ENCODE measurements at places on chromosomes 7 and 10. TPM values are rescaled to one million over a fixed set of nuclear protein-coding genes. Genes with fewer than 3 reads are reported as not detected.
A peak's percentile ranks its signal among the peaks of the same experiment; 100 is the strongest.

Gene NYAP1
- 1.6 TPM for polyA plus RNA-seq

Gene DENND11
- 26.8 TPM for polyA plus RNA-seq

Gene SGCE
- polyA plus RNA-seq, result 98.7 TPM

Gene TPK1
- polyA plus RNA-seq, result 8.3 TPM

Gene TSPAN12
- 180 TPM for polyA plus RNA-seq

Gene SCART1
- 3.6 TPM for polyA plus RNA-seq

Gene CPA5
- polyA plus RNA-seq, result 0.09 TPM

DNA sequence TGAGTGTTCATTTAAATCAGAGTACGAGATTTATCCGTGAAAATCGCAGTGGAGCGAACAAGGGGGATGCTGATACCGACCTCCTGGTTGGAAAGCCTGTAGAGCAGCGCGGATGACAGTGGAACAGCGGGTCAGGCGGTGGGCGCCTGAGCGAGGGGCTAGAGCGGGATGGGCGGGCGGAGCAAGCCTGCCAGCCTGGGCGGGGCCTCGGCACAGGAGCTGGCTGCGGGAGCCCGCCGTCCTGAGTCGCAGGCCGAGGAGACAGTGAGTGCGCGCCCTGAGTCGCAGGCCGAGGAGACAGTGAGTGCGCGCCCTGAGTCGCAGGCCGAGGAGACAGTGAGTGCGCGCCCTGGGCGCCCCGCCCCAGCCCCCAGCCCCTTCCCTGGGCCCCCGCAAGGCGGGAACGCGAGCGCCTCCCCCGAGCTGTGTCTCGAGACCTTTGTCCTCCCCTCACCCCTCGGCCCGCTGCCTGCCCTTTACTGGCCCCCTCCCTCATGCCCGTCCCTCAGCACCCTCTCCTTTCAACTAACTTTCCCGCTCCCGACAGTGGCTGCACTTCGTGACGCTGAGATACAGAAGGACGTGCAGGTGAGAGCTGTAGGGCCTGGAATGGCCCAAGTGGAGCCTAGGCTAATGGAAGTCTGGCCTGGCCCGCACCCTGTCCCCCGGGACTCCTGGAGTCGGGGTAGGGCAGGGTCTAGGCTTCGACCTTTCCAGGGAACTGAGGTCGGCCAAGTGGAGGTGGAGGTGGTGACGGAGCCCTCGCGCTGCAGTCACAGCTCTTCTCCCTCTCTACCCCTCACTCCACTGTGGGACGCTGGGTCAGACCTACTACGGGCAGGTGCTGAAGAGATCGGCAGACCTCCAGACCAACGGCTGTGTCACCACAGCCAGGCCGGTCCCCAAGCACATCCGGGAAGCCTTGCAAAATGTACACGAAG lies at the start of gene AS3MT:
TSS of gene AS3MT (plus strand) at position 213 of the 941 bp plus-strand sequence. CDS start at position 336, 123 bp downstream.
- DNase-seq, result no peak

GRCh38 chr7:24334012-24334411 lies 50.0 kb downstream of the NPY start:
- no peak for DNase-seq

GRCh38 chr10:32963096-32963495 lies 5.1 kb upstream of the ITGB1 start:
- no peak for DNase-seq

GRCh38 chr10:47299611-47300428 lies at the start of gene GDF10:
GDF10 (plus strand) TSS chr10:47300197; CDS start chr10:47300652, 455 bp downstream.
- no peak for DNase-seq

DNA sequence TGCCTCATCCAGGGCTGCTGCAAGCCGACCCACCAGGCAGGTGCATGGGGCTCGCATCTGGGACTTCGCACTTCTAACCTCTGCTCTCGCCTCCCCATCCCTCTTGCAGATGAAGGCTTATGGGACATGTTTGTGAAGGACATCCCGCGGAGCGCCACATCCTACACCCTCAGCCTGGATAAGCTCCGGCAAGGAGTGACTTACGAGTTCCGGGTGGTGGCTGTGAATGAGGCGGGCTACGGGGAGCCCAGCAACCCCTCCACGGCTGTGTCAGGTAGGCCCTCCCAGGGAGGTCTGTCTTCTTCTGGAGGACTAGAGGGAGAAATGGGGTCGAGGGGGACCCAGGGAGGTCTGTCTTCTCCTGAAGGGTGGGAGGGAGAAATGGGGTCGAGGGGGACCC lies 448.9 kb upstream of the FOXK1 start:
- DNase-seq, result no peak

GRCh38 chr7:24898691-24899090 lies 81.3 kb downstream of the OSBPL3 start:
- no peak for DNase-seq

- peak; percentile 9 for DNase-seq
These were observed 728 bp downstream of the CAV2 start for GRCh38 chr7:116500078-116500853.

GRCh38 chr7:105638902-105639495 lies 57.7 kb upstream of the EFCAB10 start:
- no peak for DNase-seq

DNA sequence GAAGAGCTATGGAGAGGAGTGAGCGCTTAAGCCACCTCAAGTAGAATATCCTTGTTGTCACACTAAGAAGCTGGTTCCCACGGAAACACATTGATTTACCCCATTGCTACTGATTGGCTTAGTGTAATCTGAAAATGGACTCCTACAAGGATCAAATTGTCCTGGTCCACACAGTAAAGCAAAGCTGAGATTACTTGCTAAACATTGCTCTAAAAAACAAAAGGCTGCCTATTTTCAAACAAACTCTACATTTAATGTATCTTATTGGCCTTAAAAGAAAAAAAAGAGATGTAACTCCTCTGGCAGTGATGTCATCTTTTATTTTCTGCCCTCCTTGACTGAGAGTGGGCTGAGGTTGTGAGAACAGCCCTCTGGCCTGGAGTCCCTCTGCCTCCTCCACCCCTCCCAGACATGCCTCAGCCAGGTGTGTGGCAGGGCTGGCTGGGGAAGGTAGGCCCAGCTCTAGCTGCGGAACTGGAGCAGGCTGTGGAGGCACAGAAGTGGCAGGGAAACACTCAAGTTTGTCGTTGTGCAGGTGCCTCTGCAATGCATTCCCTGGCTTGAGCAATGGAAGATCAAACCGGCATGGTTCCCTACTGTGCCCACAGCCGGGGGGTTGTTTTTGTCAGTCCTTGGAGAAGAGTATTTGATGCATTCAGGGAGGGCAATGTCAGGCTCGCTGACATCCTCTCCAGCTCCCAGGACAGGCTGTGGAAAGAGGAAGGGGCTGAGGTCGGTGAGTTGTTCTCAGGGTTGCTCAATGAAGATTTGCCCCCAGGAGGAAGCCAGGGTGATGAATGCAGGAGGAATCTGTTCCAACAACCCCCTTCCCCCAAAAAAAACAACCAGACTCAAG lies 9.1 kb downstream of the KLF6 start:
- DNase-seq, result no peak

GRCh38 chr10:121672733-121673132 lies 74.5 kb upstream of the FGFR2 start:
- no peak for DNase-seq

- DNase-seq, result no peak
These were observed 43.8 kb upstream of the CSTF2T start for GRCh38 chr10:51743146-51743545.

DNA sequence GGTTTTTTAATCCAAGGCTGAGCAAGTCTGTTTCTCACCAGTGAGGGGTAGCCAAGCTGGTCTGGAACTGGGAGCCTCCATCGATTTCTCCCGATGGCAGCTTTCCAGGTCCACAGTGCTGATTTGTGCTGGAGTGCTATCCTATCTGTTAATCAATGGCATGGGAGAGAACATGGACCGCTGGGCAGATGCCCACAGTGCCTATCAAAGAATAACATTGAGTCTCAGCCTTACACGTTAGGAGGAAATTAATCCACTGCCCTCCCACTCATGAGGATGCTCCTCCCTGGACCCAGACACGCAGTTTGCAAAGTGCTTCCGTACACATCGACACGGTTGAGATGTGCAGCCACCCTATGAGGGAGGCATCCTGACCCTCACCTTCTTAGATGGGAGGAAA lies 36.0 kb upstream of the CUX1 start:
- DNase-seq, result no peak

- DNase-seq, result no peak
These were observed 172.6 kb downstream of the KLF6 start for GRCh38 chr10:3612183-3613001.

GRCh38 chr7:23347682-23348180 lies 48.6 kb downstream of the MALSU1 start:
- DNase-seq, result no peak

GRCh38 chr10:50552771-50553535 lies 70.8 kb downstream of the SGMS1 start:
- no peak for DNase-seq

DNA sequence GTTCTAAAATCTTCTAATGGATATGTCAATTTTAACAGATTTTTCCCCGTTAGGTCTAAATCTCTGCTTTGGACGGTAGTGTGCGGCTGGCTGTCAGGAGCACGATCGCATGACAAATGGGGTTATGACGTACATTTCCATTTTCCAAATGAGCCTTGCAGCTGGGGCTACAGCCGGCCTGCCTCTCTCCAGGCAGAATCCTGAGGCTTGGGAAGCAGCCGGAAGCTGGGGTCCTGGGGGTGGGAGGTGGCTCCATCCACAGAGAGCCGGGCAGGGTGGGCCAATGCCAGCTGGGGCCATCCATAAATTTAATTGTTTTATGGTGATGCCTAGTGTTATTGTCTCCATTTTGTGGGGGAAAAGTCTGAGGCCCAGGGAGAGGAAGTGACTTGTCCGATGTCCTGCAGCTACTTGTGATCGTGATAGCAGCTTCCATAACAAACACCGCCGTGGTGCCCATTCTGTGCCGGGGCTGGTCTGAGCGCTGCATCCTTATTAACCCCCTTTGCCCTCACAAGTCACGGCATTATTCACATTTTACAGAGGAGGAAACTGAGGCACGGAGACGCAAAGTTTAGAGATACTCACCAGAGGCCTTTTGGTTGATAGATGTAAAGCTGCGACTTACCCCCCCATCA lies 53.0 kb upstream of the EBF3 start:
- DNase-seq, result no peak

DNA sequence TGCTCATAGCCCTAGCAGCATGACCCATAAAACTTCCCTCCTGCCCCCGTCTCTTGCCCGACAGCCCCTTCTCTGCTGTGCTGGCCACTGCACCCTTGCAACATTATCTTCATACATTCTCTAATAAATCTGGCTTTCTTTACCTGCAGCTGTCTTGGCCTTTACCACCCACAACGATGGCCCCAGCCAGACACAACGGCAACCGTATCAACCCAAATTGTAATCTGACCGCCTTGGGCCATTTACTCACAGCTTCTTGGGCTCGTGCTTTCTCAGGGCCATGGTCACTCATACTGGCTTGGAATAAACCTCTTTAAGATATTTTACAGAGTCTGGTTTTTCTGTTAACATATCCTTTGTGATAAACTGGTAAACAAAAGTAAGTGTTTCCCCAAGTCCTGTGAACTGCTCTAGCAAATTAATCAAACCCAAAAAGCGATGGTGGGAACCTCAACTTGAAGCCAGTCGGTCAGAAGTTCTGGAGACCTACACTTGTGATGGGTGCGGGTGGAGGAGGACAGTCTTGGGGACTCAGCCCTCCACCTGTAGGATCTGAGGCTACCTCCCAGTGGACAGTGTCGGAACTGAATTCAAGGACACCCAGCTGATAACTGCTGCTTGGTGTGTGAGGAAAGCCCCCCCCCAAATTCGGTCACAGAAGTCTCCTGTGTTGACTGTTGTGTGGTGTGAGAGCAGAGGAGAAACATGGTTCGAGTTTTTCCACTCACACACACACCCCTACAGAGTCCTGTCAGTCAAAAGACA lies 87.6 kb upstream of the ATP6V0A4 start:
- DNase-seq, result no peak

DNA sequence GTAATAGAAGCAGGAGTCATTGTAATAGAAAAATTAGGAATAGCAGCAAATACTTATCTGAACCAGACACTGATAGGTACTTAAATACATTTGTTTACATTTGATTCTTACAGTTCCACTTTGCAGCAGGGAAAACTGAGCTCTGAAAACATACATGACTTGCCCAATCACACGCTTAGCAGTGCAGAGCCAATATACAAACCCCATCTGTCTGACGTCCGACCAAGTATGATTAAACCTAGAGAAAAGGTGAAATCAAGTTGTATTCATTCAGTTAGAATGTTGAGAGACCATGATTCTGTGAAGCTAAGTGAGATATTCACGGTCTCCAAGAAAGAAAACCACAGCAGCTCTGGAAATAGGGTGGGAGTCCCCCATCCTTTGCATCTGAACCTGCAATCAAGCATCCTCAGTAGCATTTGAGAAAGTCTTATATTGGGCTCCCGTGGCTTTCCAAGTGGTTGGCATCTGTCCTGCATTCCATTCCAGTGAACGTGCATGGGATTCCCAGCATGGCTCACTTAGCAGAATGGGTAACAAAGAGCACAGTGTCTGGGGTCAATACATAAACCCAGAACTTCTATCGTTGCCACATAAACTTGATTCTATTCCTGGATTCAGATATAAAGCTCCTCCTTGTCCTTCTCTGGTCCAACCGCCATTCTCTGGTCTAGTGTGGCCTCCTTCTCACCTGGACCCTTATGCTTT lies 148.7 kb upstream of the RSU1 start:
- DNase-seq, result no peak

- no peak for DNase-seq
These were observed 39.7 kb upstream of the MTPN start for GRCh38 chr7:136016649-136017395.

DNA sequence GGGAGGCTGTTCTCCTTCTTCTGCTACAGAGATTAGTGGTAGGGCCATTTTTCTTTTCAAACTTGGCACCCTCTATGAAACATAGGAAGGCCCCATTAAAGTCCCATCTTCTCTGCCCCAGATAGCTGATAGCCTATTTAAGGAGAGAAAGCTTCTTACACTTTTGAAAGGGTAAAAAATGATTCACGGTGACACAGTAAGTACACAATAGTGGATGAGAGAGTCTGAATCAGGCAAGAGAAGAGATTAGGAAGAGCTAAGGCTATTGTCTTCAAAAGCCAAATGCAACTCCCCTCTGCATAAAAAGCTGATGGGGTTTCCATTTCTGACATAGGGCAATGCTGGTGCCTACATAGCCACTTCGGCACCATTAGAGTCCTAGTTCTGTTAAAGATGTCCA lies 3.6 kb downstream of the INA start:
- DNase-seq, result no peak

GRCh38 chr7:155975490-155975889 lies 163.2 kb upstream of the SHH start:
- DNase-seq, result no peak

- no peak for DNase-seq
These were observed 8.5 kb downstream of the ITPRIP start for GRCh38 chr10:104329735-104330134.

Data from left renal pelvis (tissue), 4 donors.